ENCODE measurements at places on chromosomes 5 and 9.

- no peak for DNase-seq
Observed at GRCh38 chr5:36703245-36703860, 96.9 kb downstream of the SLC1A3 start.

DNA sequence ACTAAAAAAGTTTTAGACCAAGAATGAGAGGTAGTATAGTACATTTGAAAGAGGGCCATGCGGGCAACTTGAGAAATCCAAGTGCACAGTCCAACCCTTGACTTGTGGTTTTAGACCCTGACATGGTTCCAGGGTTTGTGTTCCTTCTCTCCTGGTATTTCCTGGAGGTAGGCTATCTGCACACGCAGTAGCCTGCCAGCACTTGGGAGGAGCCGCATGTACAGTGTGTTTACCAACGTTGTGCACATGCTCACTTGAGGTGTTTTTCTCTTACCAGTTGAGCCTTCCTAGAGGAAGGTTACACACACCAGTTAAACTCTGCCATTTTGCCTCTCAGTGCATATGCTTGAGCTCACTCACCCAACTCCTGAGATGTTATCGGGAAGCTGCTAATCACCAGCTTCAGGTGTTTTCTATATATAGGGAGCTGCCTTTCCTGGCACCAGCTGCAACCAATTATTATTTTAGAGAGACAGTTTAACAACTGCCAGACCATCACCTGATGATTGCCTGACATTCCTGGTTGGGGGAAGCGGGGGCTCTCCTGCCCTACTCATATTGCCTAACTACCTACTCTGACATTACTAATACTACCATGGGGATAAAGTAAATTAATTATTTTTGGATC, 593.4 kb upstream of the TUSC1 start:
- no peak for DNase-seq

GRCh38 chr9:136297016-136297691, 6.7 kb downstream of the CCDC187 start:
- no peak for DNase-seq

- no peak for DNase-seq
Observed at GRCh38 chr5:149456597-149457392, 77.7 kb upstream of the IL17B start.

DNA sequence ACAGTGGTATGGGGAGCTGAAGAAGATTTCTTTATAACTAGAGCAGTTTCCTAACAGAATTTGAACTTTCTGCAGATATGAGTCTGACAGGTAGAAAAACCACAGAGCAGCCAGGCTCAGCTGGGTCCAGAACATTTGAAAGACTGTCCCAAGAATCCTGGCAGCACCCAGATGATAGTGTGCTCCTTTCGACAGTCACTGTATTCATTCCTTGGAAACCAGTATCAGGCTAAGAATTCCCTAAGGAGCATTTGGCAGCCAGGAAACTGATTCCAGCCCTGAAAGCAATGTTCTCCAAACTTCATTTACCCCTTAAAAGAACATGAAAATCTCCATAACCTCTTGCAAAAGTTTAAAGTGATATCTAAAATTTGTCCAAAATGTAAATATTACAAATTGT, 123.0 kb upstream of the MTAP start:
- no peak for DNase-seq

DNA sequence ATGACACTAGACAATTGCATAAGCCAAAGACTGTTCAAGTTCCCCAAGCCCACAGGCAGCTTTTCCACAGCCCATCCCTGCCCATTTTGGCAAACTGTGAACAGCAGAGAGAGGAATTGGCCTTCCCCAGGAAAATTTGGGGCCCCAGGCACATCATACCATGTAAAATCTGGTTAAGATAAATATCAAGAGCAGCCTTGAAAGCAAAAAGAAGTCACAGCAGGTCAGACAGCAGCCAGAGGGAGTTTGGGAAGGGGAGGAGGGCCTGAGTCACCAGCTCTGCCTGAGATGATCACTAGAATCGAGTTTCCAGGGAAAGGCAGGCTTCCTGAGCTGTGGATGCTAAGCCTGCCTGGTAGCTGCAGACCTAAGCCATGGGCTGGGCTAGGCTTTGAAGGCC, 179.2 kb downstream of the RFK start:
- DNase-seq, result no peak

- DNase-seq, result no peak
Observed at GRCh38 chr9:83423815-83424707, 114.1 kb downstream of the FRMD3 start.

DNA sequence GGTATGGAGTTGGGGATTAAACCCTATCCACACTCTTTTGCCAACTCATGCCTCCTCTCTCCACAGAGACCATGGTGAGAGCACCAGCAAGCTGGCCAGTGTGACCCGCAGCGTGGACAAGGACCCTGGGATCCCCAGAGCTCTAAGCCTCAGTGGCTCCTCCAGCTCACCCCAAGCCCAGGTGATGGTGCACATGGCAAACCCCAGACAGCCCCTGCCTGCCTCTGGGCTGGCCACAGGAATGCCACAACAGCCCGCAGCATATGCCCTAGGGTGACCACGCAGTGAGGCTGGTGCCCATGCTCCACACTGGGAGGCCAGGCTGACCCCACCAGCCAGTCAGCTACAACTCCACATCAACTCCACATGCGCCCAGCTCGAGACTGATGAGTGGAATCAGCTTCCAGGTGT, 11.5 kb upstream of the CARD19 start:
- DNase-seq, result no peak

DNA sequence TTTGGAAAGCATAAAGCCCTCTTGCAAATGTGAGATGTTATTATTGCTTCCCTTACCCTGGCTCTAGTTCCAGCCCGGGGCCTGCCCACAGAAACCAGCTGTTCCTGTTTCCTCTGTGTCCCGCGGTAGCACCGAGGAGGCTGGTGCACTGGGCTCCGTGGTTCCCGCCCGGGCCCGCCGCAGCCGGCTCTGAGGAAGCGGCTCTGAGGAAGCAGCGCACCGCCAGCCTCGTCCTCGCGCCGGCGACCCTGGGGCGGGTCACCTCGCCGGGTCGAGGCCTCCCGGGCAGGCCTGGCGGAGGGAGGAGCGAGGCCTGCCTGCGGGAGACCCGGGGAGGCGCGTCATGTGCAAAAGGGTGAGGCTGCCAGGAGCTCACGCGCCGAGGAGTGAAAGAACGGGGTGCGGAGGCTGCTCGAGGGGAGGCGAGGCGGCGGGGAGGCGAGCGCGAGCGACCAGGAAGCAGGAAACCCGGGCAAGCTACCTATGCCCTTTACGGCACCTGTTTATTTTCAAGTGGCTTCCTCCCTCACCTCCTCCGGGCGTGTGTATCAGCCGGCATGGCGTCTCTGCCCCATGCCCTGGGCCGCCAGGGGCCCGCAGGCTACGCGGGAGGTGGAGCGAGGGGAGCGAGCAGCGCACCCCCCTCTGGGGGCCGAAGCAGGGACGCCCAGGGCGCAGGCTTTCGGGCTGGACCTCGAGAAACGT, 61.3 kb upstream of the MEGF10 start:
- DNase-seq, result peak; percentile 5

DNA sequence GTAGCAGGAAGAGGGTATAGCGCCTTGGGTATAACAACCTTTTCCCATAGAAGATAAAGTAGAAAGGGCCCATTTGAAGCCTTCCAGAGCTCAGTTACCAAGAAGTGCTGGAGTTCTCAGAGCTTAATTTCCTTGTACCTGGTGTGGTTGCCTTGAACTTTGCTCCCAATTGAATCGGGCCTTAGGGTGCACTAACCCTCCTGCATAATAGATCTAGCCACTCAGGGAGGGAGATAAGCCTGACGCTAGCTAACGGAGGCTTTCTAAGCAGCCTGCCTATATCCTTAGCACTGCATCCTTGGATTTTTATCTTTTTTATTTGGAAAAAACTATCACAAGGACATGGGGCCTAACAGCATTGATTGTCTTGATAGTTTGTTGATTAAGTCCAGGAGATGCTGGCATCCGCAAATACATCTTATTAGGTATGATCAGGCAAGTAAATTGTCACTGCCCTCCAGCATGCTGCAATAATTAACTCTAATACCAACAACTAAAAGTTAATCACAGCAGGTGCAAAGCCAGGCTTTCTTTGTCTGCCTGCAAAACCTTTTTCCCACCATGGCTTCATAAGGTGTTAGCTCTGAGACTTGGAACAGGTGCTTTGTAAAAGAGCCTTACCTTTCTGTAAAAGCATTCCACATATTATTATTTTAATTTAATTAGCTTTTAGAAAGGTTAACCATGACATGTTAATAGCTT, 199.4 kb downstream of the SREK1 start:
- DNase-seq, result no peak

- no peak for DNase-seq
Observed at GRCh38 chr9:71816916-71817451, 48.7 kb upstream of the CEMIP2 start.

- DNase-seq, result no peak
Observed at GRCh38 chr5:35317586-35317985, 87.3 kb upstream of the PRLR start.

DNA sequence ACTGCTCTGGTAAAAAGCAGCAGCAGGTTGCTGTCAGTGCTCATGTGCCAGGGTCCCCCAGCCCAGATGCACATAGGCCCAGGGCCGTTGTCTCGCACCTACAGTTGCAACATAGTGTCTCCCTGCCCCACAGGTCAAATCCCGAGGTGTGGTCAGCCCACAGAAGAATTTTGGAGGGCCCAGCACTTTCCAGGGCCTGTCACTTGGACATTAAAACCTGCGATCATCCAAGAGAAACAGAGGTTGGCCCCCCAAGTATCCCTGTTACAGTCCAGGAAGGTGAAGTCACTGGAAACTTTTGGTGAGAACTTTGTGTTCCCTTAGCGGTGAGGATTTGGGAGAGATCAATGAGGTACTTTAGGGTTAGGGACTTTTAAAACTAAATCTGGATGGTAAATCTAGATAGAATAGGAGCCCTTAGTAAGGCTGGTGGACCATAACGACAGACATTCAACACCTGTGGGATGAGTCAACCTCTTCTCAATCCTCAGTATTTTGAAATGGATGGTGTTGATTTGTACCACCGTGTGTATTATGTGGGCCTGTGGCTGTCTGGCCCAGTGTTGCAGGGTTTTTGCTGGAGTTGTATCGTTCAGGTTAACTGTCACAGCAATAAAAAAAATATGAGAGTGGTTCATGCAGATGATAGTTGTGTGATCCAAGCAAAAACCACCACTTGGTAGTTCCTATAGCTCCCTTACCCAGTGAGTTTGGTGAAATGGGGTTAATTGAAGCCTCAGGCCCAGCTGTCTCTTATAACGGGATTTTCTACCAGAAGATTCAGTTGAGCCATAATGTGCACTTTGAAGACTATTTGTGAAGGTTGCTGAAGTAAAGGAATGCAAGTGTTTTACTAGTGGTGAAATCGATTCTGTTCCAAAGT, 19.2 kb downstream of the OR2S2 start:
- DNase-seq, result no peak
